Epithelial cell of proximal tubule (primary cell): ENCODE measurements at places on chromosomes 5 and 9.

- DNase-seq, result no peak
These were observed 31.4 kb upstream of the EGFL7 start for GRCh38 chr9:136631038-136632000.

GRCh38 chr9:38172586-38172985 is 103.6 kb upstream of the SHB start:
- DNase-seq, result no peak

DNA sequence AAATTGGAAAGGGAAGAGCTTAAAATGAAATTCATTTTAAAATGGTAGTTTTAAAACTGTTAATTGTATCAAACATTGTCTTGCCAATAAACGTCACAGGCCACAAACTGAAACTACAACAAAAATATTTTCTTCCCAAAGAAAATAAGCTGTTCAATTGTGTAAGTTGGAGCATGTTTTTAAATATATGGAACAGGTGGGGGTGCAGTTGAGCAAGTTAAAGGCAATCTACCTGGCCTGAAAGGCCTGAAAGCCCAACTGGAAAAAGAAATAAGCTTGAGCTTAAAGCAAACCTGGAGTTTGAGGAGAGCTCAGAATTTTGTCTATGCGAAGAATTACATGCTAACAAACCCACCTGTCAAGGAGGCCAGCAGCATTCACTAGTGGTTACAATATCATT is 439.5 kb downstream of the ACTL7B start:
- DNase-seq, result no peak

DNA sequence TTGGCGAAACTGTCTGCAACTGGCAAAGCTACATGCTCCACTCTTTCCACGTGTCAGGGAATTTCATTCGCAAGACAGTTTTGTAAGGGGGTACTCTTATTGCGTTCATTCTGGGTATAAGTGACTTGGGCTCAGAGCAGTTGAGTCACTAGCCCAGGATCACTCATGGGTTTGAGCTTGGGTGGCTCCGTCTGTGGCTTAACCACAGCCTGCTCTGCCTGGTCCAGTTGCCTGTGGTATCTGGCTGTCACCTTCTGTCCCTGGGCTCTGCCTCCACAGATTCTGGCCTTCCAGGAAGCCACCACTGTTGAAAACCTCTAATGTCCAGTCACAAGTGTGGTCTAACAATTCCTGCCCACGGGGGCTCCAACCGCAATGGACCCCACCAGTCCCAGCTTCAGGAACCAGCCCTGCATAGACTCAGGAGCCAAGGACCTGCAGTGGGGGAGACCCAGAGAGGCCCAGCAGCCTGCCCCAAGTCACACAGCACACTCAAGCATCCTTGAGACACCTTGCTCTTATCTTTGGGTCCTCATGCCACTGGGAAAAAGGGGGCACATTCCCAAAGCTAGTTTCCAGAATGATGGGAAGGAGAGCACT is 10.4 kb downstream of the KIF12 start:
- no peak for DNase-seq

DNA sequence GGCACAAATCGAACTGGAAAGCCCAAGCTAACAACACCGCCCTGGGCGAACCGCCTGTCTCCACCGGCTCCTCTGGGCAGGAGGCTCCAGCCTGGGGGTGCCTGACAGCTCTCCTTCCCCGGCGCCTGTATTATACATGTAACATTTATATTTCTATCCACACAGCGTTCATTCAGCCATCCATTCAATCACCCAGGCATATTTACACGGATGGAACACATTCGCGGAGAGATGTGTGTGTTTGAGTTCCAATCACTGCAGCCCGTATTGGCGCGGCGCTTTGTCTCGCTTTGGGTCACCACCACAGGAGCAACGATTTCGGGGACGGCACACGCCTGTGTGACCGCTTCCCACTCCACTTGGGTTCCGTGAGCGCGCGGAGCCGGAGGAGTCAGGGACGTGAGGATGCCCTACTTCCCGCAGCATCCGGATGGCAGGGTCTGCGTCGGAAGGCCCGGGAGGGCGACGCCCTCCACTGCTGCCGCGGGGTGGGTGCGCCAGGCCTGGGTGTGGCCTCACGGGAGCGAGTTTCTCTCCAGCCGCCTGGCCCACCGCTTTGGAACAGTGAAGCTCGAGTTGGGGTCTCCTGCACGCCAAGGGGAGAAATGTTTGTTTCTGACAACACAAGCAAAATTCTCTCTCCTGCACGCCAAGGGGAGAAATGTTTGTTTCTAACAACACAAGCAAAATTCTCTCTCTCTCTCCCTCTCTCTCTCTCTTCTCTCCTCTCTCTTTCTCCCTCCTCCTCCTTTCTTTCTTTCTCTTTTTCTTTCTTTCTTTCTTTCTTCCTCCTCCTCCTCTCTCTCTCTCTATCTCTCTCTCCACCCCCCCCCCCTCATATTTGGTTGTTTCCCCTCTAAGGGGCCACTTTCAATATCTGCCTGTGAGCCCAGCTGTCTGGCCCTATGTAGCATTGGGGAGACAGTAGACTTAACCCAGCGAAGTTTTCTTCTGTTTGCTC is 1.1 kb upstream of the SV2C start:
- DNase-seq, result no peak
